ENCODE measurements at places on chromosomes 11 and 22. TPM values are rescaled to one million over a fixed set of nuclear protein-coding genes. Genes with fewer than 3 reads are reported as not detected.

DNA sequence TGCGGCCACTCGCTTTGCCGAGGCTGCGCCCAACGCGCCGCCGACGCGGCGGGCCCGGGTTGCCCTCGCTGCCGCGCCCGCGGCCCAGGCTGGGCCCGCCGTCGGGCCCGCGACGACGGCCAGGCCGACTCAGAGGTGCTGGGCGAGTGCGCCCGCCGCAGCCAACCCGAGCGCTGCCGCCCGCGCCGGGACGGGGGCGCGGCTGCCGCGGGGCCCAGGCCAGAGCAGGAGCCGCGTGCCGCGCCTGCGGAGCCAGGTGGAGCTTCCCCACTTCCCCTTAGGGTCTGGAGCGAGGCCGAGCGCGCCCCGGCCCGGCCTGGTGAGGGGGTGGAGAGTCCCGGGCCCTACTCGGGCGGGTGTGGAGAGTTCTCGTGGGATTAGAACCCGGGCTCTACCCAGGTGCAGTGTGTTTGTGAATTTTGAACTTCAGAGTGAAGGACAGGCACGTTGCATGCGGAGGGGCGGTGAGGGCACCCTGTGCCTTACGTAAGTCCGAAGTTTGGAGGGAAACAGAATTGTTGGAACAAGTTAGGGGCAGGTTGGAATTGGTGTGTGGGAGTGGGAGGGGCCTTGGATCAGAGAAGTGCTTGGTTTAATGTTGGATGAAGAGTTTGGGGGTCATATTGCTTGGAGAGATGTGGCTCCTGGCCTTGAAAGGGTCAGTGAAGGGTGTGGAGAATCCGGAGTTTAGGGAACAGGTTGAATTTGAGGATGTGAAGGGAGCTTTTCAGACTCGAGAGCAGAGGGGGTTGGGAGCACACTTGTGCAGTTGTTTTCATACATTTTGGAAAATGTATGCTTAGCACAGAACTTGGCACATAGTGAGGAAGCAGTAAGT, 697 bp downstream of the RNF169 start:
- no peaks in the 10 kb centered on the region for H3K27me3 ChIP-seq
- H3K4me3 ChIP-seq = peak overlapping the region; percentile 74
- H3K4me1 ChIP-seq = peaks cover 6% of the 10 kb centered on the region

The MRGPRX3 gene
- total RNA-seq = not detected

GRCh38 chr11:119659971-119660723, 68.9 kb downstream of the NECTIN1 start:
- no peaks in the 10 kb centered on the region for H3K4me1 ChIP-seq
- H3K36me3 ChIP-seq = no peaks in the 10 kb centered on the region
- H3K4me3 ChIP-seq = no peak overlapping the region
- no peaks in the 10 kb centered on the region for H3K27me3 ChIP-seq

The HEPN1 gene
- not detected for total RNA-seq

The RIBC2 gene
- 38.5 TPM for total RNA-seq

The MGAT3 gene
- 4.6 TPM for total RNA-seq

The GPHA2 gene
- total RNA-seq = 9.4 TPM

The CARD18 gene
- total RNA-seq = 0.81 TPM

The SLC22A12 gene
- total RNA-seq = not detected

The CDCA5 gene
- 28.5 TPM for total RNA-seq

DNA sequence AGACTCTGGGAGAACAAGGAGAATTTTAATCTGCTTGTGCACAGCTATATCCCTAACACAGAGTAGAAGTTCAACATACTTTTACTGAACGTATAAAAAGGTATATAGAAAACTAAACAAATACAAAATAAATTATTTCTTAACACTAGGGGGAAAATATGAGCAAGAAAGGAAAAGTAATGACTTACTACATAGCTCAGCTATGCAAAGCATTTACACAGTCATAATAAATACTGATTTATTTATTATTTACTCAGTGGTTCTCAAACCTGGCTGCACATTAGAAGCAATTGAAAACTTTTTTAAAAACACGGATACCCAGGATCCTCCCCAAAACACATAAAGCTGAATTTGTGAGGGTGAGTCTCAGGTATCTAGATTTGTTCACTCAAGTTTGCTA, 182.5 kb downstream of the TTC28 start:
- no peaks in the 10 kb centered on the region for H3K27me3 ChIP-seq
- H3K4me3 ChIP-seq = no peak overlapping the region
- no peak for DNase-seq
